ENCODE measurements at places on chromosomes 16 and 17.

DNA sequence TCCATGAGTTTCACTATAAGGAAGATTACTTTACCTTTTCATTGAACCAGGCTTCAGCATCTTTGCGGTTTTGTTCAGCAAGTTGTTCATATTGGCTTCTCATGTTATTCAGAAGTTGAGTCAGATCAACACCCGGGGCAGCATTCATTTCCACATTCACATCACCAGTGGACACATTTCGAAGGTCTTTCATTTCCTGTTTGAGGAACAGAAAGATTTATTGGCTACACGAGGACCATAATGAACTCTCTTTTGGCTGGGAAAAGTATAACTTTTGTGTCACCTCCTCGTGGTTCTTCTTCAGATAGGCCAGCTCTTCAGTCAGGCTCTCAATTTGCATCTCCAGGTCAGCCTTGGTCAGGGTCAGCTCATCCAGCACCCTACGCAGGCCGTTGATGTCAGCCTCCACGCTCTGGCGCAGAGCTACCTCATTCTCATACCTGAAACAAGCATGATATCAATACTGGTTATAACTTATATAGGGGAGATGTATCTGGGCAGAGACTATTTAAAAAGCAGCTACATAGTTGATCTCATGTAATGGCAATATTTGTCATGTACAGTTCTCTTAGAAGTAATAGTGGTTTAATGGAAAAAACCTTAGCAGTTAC is 2.1 kb downstream of the KRT10 start:
- no peak for DNase-seq

DNA sequence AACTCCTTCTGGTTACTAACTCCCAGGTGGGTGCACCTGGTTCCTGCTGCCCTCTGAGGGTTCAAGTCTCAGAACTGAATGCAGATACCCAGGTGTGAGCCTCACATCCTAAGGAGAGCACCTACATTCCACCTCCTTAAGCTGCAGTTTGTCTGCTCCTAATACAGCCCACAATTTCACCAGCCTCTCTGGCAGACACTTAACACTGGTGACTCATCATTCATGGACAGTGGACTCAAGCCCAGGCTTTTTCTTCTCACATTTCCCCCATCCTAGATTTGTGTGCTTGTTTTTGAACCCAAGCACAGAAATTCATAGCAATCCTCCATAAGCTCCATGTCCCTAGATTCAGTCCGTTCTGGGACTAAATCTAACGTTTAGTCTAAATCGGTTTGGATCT is 7.0 kb upstream of the MAF start:
- peak; percentile 67 for DNase-seq

- DNase-seq: no peak
These were observed 10.7 kb upstream of the PRPF8 start for GRCh38 chr17:1695365-1695764.

- no peak for DNase-seq
These were observed 88.6 kb downstream of the NTN1 start for GRCh38 chr17:9109933-9110332.

- no peak for DNase-seq
These were observed 7.9 kb downstream of the TP53I13 start for GRCh38 chr17:29576214-29577000.

- no peak for DNase-seq
These were observed 5.4 kb downstream of the DCAF7 start for GRCh38 chr17:63555500-63556156.

DNA sequence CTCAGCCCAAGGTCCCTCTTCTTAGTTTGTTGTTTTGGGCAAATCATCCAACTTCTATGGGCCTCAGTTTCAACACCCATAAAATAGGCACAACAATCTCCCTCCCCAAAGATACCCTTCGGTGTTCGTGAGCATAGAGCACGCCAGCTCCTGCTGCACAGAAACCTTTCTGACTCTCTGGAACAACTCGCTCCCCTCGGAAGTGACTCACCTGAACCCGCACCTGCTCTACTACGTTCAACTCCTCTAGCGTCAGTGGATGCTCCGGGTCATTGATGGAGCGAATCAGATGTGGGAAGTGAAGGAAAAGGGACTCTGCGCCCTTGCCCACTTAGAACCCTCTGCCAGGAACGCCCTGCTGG is 445 bp downstream of the CIAO2B start:
- no peak for DNase-seq

DNA sequence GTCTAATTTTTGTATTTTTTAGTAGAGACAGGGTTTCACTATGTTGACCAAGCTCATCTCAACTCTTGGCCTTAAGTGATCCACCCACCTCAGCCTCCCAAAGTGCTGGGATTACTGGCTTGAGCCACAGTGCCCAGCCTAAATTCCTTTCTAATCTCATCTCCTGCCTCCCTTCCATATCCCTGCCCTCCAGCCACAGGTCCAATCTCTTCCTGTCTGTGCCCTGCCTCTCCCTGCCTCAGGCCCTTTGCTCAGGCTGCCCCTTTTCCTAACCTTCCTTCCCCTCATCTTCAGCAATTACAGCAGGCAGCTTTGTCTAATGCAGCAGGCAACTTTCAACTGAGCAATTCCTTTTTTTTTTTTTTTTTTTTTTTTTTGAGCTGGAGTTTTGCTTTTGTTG is 46.8 kb downstream of the CFAP20 start:
- no peak for DNase-seq

DNA sequence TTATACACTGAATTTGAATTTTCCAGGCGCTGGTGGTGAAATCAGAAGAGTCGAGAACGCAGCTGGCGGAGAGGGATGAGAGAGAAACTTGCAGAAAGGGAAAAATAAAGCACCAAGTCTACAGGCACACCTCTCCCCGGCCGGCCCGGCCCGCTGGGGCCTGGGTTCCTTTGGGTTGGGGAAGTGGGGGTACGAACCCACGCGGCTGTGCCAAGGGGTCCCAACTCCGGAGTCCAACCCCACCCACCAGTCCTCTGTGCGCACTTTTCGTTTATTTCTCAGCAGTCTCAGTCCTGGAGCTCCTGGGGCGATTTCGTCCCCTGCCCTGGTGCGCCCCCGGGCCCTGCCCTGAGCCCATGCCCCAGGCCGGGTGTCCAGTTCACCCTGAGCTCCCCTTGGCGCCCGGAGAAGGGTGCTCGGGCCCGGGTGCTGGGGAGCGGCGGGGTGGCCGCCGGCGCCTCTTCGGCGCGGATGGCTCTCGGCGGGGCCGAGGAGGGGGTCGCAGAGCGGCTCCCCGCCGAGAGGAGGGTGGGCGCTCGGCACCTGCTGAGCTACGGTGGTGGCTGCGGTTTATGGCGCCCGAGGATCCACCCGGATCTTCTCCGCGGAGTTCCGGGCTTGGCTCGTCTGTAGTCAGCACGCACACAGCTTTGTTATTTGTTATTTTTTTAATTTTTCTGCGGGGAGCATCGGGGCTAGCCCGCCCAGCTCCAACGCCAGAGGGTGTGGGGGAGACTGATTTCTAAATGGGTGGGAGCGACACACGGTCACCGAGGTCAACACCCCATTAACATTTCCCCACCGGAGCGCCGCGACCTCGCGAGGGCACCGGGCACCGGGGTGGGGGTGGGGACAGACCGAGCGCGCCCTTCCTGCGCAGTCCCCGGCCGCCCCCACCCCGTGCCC is 15.7 kb upstream of the CBX8 start:
- no peak for DNase-seq

GRCh38 chr17:75557075-75557851 is 30.3 kb upstream of the MYO15B start:
- DNase-seq: peak; percentile 20

DNA sequence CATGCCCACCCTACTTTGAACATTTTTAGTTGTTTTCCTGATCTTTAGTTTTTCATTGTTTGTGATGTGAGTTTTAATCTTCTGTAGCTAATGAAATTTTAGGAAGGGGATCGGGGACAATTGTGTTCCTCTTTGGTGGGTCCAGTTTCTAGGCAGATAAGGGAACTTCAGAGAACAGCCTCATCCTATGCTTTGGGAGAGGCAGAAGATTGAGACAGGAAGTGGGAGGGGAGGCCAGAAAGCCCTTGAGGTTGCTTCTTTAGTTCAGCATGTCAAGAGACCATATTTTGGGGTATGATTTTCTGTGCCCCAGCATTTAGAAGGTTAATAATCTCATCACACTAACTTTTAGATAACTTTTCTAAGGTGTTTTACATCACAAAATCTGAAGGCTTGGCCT is 191.0 kb downstream of the TANC2 start:
- no peak for DNase-seq

- DNase-seq: no peak
These were observed 19.2 kb downstream of the STRADA start for GRCh38 chr17:63722403-63722802.

DNA sequence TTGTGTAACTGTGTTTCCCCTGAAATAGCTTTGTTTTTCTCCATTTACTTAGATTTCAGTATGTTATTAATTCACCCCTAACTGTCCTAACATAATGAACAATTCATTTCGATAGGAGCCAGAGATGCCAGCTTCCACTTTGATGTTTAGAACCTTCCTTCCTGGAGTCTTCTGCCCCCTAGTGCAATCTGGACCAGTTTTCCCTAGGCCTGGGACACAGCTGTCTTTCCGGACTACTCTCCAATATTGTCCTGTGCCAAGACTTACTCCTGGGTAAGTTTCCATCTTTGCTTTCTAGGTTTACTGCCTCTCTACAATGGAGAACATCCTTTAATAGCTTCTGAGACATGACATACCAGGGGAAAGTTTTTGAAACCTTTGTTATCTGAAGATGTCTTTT is 12.8 kb downstream of the RECQL5 start:
- DNase-seq: no peak

GRCh38 chr16:9567666-9568065 is 476.2 kb downstream of the HAPSTR1 start:
- no peak for DNase-seq

- no peak for DNase-seq
These were observed 538 bp downstream of the TM4SF5 start for GRCh38 chr17:4772235-4772613.

GRCh38 chr16:76696876-76697275 is 419.7 kb downstream of the CNTNAP4 start:
- DNase-seq: no peak

GRCh38 chr16:81241706-81242105 is 3.2 kb downstream of the BCO1 start:
- no peak for DNase-seq

DNA sequence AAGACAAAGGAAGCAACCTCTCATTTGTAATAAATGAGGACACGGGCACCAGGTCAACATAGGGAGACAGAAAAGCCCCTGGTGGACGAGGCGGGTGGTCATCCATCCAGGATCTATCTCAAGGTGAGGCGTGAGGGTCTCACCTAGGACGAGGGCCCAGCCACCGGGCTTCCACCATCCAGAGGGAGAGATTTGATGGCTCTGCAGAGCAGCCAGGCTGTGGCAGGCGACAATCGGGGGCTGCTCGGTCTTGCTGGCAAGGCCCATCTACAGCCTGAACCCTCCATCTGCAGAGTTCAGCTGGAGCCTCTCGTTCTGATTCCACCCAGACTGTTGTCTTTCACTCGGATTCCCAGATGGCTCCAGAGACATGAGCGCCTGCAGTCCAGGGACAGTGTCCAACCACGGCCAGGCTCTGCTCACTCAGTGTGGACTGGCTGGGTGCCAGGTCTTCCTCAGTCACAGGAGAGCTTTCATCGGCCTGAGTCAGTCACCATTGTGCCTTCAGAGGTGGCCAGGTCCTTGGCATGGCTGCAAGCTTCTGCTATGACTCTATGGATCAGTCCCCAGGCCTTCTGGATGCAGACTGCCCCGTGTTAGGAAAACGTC is 5.9 kb downstream of the LITAFD start:
- DNase-seq: peak; percentile 57

DNA sequence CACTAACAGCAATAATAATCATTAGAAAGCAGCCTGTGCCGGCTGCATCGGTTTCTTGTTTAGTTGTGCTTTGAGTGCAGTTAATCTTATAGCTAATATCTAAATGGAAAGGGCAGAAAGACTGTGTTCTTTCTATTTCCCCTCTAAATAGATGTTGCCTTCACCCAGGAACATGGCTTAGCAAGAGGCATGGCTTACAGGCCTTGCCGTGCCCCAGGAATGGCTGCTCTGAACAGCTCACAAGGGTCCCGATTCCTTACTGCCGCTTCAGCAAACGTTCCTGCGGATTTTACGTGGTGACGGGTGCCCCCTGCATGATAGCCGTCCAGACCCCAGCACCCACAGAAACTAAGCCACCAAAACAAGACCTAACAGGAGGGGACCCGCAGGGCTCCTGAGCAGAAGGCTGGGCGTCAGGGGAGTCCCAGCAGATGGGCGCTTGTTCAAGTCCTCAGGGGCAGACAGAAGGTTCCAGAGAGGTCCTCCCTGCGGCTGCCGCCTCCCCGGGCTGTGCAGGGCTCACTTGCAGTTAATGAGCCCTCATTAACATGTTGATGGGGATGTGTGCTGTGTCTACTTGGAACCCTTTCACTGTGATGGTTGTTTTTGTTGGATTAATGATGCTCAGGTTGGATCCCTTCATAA is 52.5 kb upstream of the ENPP7 start:
- DNase-seq: no peak

DNA sequence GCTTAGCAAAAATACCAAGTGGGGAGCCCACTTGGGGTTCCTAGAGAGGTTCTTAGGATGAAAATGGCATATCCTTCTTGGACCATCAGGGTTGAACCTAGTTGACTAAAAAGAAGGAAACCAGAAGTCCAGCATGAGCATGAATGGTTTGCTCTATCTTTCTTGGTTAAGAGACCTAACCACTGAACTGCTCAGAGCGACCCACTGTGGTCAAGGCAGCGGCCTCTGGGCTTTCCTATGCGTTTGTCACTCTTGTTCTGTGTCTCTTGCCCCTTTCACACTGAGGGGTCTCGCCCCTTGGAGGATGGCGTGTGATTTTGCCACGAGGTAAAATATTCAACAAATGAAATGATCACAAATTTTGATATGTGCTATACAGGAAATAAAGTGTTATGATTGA is 526 bp upstream of the BORCS6 start:
- DNase-seq: no peak

- DNase-seq: peak; percentile 67
These were observed 139.6 kb downstream of the HS3ST3A1 start for GRCh38 chr17:13462146-13462545.

- no peak for DNase-seq
These were observed 81.2 kb upstream of the NSRP1 start for GRCh38 chr17:30035369-30035768.

- DNase-seq: peak; percentile 15
These were observed 82.5 kb upstream of the TNRC6C start for GRCh38 chr17:77875881-77876509.

- no peak for DNase-seq
These were observed 33.8 kb downstream of the CLEC16A start for GRCh38 chr16:10978124-10978523.

GRCh38 chr16:85231959-85232358 is 119.7 kb upstream of the CIBAR2 start:
- peak; percentile 53 for DNase-seq

- DNase-seq: no peak
These were observed 138.6 kb downstream of the RBFOX1 start for GRCh38 chr16:7471268-7471667.

DNA sequence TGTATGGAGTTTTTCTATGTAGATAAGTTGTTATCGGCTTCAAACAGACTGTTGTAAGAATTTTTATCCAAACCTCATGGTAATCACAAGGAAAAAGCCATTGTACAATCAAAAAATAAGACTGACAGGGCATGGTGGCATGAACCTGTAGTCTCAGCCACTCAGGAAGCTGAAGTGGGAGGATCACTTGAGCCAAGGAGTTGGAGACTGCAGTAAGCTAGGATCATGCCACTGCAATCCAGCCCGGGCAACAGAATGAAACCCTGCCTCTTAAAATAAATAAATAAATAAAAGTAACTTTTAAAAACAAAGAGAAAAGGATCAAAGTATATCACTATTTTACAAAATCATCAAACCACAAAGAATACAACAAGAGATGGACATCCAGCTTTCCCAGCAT is 14.4 kb downstream of the OR1A1 start:
- DNase-seq: no peak

- peak; percentile 41 for DNase-seq
These were observed 96.6 kb upstream of the SMIM36 start for GRCh38 chr17:55607731-55608341.
